ENCODE measurements at places on chromosomes 7 and 10.

- DNase-seq = no peak
These were observed 142.5 kb downstream of the GNAT3 start for GRCh38 chr7:80369321-80369720.

DNA sequence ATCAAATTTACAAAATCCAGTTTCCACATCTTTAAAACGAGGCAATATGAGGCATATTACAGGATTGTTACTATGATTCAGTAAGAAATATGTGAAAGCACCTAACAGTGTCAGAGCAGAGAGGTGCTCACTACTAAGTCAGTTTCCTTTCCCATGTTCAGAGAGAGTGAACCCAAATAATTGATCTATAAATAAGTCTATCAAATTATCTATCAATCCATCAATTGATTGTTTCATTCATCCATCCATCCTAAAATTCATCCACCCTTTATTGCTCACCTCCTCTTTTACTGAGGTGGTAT, 340.8 kb downstream of the SUGCT start:
- no peak for DNase-seq

DNA sequence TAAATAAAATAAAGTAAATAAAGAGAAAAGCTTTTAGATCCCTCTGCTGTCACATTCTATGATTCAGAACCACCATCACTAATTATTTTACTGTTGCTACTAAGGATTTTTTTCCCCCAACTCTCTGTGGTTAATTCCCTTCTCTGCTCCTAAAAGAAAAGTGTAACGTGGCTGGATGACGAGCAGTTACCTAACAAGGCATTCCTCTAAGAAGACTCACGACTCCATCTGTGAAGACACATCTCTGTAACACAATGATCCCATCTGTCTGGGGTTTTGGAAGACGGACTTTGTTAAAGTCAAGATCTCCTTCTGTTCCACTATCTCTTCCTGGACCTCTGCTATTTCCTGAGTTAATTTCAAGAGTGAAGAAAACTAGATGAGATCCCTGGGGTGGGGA, 179.9 kb downstream of the SFMBT2 start:
- DNase-seq = no peak

DNA sequence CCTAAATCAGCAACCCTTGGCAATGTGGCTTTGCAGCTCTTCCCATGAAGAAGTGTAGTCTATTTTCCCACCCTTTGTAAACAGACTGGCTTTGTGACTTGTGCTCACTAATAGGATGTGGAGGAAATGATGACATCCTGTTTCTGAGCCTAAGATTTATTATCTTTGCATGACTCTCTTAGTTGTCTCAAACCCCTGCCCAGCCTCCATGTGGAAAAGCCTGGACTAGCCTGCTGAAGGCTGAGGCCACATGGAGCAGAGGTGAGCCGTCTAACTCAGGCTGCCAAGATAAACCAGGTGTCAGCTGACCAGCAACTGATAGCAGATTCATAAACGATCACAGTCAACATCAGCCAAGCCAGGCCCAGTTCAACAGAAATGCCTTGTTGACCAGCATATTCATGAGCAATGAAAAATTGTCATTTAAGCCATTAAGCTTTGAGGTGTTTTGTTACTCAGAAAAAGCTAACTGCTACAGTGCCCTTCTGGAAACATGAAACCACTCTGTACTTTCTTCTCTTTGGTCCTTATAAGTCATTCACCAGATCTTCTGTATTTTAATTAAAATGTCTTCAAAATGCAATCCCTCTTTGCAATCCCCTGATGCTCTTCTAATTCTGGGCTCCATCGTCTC, 586.3 kb upstream of the ANKRD30A start:
- no peak for DNase-seq

GRCh38 chr10:48990226-48990625, 50.6 kb upstream of the LRRC18 start:
- no peak for DNase-seq

GRCh38 chr7:15556339-15557105, 5.3 kb downstream of the AGMO start:
- DNase-seq = no peak

- no peak for DNase-seq
These were observed 102.1 kb upstream of the ABCB5 start for GRCh38 chr7:20513341-20513740.

- DNase-seq = no peak
These were observed 8.8 kb downstream of the STK17A start for GRCh38 chr7:43591558-43592180.

GRCh38 chr7:79770063-79770462, 316.6 kb upstream of the MAGI2 start:
- no peak for DNase-seq

GRCh38 chr7:138741453-138741735, 40.2 kb upstream of the SVOPL start:
- DNase-seq = no peak

DNA sequence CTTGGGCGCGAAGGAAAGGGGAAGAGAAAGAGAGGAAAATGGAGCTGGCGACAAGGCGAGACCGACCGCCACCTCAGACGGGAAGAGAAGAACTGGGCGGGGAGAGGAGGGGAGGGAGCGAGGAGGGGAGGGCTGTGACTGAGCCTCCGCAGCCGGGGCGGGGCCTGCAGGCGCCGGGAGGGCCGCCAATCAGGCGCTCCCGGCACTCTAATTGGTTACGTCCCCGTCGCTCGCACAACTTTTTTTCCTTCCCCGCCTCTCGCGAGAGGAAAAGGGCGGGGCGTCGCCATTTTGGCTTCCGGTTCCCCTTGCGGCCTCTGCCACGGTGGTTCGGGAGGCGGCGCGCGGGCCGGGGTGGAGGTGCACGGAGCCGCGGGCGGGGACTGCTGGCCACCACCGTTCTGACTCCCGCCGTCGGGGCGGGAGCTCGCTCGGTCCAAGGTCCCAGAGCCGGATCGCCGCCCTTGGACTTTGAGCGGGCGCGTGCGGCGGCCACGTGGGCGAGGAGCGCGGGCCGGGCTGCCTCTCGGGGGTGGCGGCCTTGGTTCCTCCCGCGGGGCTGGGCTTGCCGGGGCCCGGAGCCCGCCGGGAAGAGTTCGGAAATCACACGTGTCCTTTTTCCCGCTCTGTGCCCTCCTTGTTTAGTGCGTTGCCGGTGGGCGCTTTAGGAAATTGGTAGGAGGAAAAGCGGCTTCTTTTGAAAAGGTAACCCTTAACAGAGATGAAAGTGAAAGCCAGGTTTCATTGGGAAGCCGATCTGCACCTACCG, at the start of gene GDI2:
Gene GDI2, minus strand, starts transcription at position 94 of the 769 bp plus-strand sequence. CDS start 176 bp downstream, outside the sequence.
- peak; percentile 97 for DNase-seq

GRCh38 chr7:37399876-37400421, 48.7 kb downstream of the ELMO1 start:
- DNase-seq = no peak

- DNase-seq = no peak
These were observed 57.3 kb upstream of the CAPZA2 start for GRCh38 chr7:116805100-116805544.

All from CD4-positive, alpha-beta T cell (primary cell).